GM12864 (cell line): ENCODE measurements at places on chromosomes 5 and 9.

DNA sequence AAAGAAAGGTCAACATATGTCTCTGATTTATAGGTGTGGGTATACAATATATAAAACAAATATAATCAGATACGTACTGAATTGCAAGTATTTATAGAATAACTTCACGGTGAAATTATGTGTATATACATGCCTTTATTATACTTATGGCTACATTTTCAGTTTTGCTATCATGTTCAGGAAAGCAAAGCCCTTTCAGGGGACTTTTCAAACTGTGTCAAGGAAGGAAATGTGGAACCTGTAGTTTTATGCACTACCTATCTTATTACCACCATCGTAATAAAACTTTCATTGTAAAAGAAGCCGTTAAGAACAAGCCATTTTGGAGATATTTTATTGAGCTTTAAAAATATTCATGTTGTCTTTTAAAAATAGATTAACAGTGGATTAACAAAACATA is 257.2 kb downstream of the PJA2 start:
- DNase-seq: no peak

GRCh38 chr5:89698028-89698427 is 711.5 kb downstream of the CETN3 start:
- no peak for DNase-seq

DNA sequence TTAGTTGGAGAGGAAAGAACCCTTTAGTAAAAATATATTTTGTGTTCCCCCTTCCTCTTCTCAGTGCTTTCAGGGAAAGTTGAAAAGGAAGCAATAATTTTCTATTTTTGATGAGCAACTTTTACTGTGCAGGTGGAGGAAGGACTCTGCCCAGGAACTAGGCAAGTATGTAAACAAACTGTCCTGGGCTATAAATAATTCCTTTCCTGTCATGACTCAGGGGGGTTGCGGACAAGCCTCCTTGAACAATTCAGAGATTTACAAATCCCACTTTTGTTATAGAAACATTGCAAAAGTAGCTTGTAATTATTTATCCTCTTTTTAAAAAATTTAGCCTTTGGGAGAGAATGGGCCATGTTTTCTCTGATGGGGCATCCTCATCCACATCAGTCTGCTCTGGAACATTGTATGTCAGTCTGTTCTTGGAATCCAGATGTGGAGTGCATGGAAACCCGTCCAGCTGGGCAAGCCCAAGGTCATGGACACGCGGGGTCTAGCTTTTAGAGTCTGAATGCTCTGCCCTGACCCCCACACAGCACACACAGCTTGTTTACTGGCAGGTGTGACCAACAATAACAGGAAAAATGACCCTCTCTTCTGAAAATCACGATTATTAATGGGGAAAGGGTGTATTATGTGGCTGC is 127.6 kb downstream of the GADD45G start:
- no peak for DNase-seq

DNA sequence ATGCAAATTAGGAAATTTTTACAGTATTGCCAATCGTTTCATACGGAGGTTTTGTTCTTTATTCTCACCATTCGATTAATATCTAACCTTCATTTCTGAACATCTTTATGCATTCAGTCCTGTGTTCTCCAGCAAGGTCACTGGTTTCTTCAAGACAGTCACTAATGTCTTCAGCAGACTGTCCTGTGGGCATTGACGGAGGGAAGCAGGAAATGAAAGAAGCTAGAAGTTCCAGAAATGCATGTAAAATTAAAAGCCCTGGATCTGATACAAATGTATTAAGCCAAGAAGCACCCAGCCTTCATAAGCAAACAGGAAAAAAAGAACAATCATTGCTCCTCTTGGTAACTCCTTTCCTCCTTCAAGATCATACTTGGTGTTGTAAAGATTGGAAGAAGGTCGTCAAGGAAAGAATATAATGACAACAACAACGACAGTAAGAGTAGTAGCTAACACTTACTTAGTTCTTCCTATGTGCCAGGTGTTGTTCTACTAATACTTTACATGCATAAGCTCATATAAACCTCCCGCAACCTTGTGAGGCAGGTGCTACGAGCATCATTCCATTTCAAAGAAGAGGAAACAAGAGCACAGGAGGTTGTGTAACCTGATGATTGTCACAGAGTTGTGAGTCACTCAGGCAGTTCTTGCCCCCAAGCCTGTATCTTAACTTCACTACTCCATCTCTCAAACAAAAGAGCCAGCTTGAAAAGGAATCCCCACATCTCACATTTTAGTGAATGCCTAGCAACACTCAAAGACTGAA is 59.9 kb upstream of the CER1 start:
- DNase-seq: no peak

GRCh38 chr5:142970440-142971030 is 200.4 kb downstream of the ARHGAP26 start:
- no peak for DNase-seq
